ENCODE measurements at places on chromosomes 13 and 19.
A peak's percentile ranks its signal among the peaks of the same experiment; 100 is the strongest.

DNA sequence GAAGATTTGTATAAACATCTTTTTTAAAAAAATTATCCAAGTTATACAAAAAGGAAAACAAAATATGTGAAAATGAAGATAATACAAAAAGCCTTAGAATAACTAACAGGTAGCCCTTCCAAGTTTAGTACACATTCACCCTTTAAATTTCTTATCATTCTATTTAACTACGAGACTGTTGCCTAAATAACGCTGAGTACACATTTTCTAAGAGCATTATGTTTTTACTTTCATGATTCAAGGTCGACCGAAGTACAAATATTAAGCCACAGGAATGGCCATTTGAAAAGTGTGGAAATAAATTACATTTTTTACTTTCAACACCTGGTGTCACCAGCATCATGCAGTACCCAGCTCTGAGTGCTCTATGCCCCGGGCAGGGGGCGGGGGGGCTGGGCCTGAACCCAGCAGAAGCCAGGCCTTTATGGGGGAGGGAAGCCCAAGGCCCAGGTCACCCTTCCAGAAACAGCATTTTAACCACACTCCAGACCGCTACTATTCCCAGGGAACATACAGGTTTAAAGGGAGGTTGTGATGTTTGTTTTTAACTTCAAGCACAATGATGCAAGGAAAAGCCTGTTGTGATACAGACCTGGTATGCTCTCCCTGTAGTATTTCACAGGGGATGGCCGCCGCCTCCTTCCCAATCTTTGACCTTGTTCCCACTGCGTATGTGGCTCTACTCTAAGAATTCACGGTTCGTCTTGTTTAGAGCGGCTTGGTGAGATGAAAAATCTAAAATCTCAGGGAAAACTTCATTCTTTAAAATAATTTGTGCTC, 24.0 kb downstream of the GGACT start:
- DNase-seq: no peak

- no peak for DNase-seq
Observed at GRCh38 chr13:93356469-93356868, 129.9 kb downstream of the GPC6 start.

DNA sequence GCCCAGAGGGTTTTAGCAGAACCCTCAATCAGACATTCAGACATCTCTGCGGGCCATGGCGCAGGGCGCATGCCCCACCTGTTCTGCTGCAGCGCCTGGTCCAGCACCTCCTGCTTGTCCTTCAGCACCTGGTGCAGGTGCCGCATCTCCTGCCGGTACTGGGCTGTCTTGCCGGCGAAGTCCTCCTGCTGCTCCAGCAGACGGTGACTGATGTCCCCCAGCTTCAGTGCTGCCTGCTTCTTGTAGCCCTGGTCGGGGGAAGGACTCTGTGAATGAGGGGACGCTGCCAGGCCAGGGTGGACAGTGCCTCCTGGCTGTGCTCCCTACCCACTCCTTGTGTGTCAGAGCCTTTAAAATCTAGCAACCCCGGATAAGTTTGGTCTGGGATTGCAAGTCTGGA, 12.2 kb upstream of the SLC7A9 start:
- no peak for DNase-seq

GRCh38 chr19:41848666-41849065, 3.8 kb downstream of the DMRTC2 start:
- DNase-seq: no peak

GRCh38 chr19:44623080-44623479, 9.7 kb downstream of the IGSF23 start:
- peak; percentile 40 for DNase-seq

- DNase-seq: no peak
Observed at GRCh38 chr13:76711550-76712182, 174.5 kb downstream of the KCTD12 start.

GRCh38 chr13:96809366-96810096, 184.7 kb downstream of the OXGR1 start:
- no peak for DNase-seq

DNA sequence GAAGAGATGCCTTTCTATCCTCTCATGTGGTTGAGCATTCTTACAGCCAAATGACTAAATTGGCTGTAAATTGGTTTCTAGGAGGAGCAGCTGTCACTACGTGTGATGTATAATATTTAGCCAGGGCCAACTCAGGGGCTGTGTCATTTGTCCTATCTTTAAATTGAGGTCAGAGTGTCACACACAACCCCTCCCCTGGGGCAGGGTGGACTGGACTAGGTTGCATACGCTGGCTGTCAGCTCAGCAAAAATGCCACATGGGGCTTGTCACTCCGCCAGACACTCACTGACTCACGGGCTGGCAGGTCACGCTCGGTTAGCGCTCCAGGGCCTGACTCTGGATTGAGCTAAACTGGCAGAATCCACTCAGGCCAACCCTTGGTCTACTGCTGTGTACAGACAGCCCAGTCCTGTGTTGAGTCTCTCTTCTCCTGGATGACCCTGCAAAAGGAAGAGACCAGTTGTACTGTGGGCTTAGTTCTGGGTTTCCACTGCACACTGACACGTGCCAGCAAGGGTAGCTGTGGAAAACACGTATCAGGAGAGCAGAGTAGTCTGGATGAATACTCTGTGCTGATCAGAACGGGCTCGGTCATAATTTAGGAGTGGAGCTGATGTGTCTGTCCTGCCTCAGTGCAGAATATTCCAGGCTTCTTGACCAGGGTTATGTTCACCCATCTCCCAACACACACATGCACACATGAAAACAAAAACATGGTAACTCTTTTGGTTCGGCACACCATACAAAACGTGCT, 29.1 kb downstream of the SHISA2 start:
- no peak for DNase-seq

GRCh38 chr19:46256855-46257254, 27.3 kb downstream of the IGFL1 start:
- DNase-seq: no peak

- no peak for DNase-seq
Observed at GRCh38 chr13:27236478-27236877, 14.9 kb upstream of the RPL21 start.

GRCh38 chr13:110323172-110323891, 16.2 kb downstream of the COL4A2 start:
- DNase-seq: no peak

DNA sequence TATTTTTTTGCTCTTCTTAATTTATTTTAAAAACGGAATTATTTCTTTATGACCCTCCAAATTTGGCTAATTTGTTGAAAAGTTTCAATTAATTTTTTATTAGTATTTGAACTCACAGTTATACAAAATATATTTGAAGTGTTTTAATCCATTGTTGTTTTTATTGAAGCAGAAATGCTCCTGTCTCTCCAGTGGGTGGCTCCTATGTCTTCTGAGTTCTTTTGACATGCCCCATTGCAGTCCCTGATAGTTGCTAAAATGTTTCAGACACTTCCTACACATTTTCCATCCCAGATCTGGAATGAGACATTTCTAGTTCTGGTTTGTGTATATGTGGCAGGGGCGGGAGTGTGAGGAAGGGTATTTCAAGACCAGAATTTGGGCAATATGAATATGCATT, 579.4 kb upstream of the PRR20A start:
- DNase-seq: no peak
